ENCODE measurements at places on chromosomes 5 and 9.

DNA sequence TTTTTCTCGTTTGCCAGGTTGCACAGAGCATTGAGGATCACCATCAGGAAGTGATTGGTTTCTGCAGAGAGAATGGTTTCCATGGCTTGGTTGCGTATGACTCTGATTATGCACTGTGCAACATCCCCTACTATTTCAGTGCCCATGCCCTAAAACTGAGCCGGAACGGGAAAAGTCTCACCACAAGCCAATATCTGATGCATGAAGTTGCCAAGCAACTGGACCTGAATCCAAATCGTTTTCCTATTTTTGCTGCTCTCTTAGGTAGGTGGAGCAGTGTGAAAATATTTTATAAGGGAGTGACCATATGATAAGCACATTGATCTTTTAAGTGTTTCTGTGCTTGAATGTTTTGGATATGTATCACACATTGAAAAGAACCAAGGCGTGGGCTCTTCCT is 17.7 kb upstream of the FAM120AOS start:
- DNase-seq: no peak

- DNase-seq: no peak
Measured at GRCh38 chr5:154794525-154795234, 39.5 kb downstream of the LARP1 start.

GRCh38 chr9:94825611-94825958 is 99.1 kb downstream of the AOPEP start:
- no peak for DNase-seq

- peak; percentile 67 for DNase-seq
Measured at GRCh38 chr5:160312134-160312959, at the start of gene CCNJL. TSS of gene CCNJL (minus strand) at chr5:160312564. CDS start at chr5:160311923, 641 bp downstream.

- no peak for DNase-seq
Measured at GRCh38 chr5:78993165-78993564, 8.1 kb upstream of the ARSB start.

DNA sequence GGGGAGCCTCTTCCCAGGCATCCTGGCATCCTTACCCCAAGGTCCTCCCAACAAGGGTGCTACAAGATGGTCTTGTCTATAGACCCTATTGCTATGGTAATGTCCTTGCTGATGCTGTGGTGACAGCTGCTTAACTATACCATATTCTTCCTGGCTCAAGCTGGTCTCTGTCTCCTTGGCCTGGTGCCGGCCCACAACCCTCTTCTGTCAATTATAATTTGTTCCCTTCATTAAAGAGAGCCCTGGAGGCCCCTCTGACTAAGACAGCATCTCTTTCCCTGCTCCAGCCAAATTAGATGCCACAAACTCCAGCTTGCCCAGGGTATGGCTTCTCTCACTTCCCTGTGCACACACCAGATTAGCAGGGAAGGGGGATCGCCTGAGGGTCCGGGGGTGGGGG is 86.7 kb downstream of the PSD2 start:
- DNase-seq: no peak

DNA sequence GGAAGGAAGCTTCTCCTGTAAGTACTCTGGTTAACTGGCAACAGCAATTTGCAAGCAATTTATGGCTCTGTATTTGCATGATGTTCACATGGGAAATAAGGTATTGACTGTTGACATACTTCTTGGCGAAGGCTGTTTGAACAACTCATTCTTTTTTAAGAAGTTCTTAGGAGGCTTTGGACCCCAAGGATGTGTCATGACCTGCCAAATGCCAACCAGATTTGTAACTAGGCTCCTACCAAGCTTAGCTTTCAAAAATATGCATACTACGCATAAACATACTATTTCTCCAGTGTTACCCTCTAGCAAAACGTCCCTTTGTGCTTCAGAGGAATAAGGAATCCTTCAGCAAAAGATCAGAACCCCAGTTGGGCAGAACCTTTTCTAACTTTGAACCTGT is 165.2 kb upstream of the MSX2 start:
- no peak for DNase-seq

DNA sequence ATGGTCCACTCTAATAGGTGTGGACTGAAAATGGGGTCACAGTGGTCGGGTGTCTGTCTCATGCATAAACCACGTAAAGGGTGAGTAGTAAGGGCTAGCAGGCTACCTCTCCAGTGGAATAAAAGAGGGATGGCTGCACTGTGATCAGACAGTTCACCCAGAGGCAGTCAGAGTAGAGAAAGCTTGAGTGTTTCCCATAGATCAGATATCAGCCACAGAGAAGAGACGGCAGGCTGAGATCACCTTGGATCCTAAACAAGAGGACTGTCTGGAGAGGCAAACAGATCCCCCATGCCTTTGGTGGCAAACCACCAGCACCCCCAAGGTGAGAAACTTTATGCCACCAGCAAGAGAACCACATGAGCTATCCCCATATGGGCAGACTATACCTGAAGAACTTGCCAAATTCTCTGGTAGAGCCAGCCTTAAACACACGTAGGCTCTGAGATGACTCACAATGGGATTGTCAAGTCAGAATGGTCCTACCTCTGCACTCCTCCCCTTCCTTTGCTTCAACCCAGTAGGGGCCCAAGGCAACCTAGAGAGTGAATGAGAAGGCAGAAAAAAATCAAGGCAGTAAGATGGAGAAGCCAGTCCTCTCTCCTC is 205.2 kb upstream of the MAP3K1 start:
- peak; percentile 36 for DNase-seq

DNA sequence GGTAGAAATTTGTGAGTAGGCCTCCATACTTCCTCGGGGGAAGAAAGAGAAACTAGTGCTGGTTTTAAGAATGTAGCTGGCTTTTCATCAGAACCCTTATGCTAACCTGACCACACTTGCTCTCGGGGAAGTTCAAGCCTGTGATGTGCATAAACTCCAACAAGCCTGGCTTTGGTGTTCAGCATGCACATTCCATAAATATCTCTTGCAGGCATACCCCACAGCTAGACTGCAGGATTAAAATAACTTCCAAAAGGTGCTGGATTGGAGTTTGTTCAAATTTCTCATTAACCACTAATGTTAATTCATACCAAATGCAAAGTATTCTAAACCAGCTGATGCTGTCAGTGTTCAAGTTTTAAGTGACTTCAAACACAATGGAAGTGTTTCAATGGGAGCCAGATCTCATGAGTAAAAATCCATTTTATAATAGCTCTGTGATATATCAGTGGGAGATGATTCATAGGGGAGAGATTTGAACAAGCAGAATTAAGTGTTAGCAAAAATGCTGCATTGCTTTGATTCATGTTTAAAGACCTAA is 79.4 kb downstream of the NPR3 start:
- no peak for DNase-seq

GRCh38 chr9:135826188-135826545 is 81.2 kb downstream of the CAMSAP1 start:
- no peak for DNase-seq
